ENCODE measurements at places on chromosomes 7 and 10.
A peak's percentile ranks its signal among the peaks of the same experiment; 100 is the strongest.

DNA sequence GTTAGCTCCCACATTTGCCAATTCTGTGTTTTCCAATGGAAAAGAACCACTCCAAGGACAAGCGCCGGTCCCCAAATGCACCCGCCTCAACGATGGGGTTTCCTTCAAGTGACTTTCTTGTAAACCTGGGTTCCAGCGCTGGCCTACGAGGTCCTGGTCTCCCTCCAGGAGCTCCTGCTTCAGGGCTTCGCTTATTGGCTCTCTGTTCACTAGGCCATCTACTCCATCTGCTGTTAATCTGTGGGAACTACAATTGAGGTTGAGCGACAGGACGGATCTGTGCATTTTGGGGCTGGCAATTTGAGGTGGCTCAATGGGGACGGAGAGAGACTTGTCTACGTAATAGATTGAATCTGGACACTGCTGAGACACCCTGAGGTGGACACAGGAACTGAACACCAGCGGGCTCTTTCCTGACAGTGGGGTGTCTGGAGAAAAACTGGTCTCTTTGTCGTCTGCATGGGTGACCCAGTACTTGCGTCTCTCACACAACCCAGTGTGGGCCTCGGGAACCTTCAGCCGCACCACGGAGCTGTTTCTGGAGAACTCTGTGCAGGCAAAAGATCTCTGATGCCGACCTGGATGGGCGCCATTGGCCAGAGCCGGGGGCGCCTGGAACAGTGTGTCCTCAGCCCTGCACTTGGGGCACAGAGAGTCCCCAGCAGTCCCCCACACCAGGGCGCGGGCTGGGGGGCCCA, 115.9 kb upstream of the ADAM12 start:
- DNase-seq, result peak; percentile 33

GRCh38 chr7:3844540-3845151, 543.6 kb downstream of the SDK1 start:
- no peak for DNase-seq

- DNase-seq, result no peak
Observed at GRCh38 chr10:44398747-44399658, 14.1 kb upstream of the CXCL12 start.

- DNase-seq, result peak; percentile 10
Observed at GRCh38 chr7:39413636-39414223, 152.5 kb upstream of the YAE1 start.

- no peak for DNase-seq
Observed at GRCh38 chr7:131563918-131564317, 7.5 kb upstream of the PODXL start.

DNA sequence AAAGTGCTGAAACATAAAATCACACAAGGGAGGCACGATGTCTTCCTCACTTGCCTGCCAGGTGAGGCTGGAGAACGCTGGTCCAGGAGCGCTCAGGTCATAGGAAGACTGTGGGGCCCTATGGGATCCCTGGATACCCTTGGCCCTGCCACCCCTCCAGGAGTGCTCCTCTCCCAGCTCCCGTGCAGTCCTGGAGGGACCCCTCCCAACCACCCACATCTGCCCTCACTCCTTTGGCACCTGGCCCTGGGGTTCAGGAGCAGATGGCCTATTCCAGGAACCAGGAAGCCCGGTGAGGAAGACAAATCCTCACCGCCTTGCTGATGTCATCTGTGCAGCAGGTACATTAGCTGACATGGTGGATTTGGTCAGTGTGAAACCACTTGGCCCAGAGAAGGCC, 3.7 kb upstream of the CXCL12 start:
- DNase-seq, result no peak

GRCh38 chr7:38699471-38699870, 68.3 kb upstream of the AMPH start:
- no peak for DNase-seq

DNA sequence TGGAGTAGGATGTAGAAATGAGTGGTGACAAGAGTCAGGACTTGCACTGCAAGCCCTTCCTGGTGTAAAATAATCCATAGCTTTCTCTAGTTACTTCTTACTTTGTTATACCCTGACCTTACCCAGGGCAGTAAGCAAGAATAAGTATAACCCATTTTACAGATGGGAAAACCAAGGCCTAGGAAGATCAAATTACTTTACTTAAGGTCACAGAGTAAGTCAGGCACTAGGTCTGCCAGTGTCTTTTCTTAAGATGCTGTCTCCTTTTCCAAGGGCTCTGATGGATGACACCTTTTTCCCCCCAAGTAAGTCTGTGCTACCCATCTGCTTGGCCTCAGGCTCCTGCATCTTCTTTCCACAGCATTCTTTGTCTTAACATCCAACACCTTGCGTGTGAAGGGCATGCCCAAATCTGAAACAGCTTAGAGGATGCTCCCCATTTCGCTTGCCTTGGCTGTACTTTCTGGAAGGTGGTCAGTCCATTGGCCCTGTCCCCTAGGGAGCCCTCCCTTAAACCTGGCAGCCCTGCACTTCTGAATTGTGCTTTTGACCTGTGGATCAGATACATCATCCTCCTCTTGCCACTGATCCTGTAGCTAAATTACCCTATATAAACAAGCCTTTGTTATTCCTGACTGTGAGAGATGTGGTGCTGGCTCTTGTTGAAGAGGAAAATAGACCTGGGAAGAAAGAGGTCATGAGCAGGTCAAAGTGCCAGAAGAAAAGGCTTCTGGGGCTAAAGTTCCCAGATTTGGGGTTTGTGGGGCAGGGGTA, 168.6 kb downstream of the LRMDA start:
- DNase-seq, result no peak

All from inflammatory macrophage treated with lipopolysaccharide for 1 hour (primary cell).